ENCODE measurements at places on chromosomes 4 and X.

DNA sequence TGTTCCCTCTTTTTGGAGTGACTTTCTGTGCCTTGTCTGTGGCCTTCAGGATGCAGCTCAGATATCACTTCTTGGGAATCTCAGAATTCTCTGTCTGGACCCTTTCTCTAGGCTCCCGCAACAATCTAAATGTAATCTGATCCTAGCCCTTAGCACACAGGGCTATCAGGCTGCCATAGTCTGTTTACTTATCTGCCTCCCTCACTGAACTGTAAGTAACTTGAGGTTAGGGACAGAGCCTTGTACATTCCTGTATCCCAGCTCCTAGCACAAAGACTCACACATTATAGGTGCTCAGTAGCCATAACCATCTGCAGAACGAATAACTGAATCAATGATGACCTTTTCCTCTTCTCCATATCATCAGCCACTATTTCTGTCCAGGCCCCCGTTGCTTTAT, 69.5 kb downstream of the RTL9 start:
- DNase-seq, result no peak

DNA sequence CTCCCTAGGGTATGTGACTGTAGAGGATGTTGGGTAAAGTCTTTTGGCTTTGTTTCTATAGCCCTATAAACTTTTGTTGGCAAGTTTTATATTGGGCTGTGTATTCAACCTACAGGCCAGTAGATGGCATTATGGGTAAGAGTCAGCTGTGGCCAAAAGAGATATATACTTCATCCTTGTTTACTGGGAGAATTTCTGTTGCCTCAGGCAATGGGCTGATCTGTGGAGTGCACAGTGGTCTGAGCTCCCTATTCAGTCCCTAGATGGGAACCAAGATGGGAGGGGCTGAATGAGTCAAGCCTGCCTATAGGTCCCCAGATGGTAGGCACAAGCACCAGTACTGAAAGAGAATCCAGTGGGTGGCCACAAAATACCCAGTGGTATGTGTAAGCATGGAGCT, 580.6 kb downstream of the EPHA5 start:
- DNase-seq, result no peak

DNA sequence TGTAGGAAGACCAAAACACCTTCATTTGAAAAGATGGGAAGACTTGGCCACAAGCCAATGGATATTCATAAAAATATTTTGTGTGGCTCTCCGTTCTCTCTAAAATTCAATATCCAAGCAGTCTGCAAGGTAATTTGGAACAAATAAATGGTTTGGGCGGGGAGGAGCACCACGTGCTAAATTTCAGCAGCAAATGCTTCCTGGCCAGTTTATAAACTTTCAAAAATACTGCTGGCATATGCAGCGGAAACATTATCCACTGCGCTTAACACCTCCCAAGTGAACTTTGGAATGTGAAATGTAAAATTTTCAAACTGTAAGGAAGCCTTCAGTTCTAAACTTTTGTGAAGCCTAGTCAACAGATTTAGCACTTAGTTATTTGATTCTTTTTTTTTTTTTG, 191.0 kb downstream of the NSUN7 start:
- DNase-seq, result no peak

GRCh38 chr4:135244056-135244455, 1042.5 kb upstream of the PABPC4L start:
- DNase-seq, result no peak

- no peak for DNase-seq
Observed at GRCh38 chr4:38605753-38606586, 58.0 kb upstream of the KLF3 start.

DNA sequence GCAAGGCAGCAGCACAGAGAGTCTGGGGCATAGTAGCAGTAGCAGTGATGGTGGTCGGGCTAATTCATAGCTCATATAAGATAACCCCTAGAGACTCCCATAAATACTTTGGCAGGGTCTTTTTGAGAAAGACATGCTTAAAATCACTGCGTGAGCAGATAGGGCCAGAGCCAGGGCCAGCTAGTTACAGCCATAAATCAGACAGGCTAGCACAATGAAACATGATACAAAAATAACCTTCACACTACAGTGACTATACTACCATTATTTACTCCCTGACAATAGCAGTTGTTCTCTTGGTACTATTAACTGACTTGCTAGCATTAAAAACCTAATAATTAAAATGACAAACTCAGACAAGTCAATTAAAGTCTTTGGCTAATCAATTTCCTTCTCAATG, 295.9 kb downstream of the SMARCA1 start:
- no peak for DNase-seq

- no peak for DNase-seq
Observed at GRCh38 chrX:135981010-135981409, 4.2 kb upstream of the SLC9A6 start.

DNA sequence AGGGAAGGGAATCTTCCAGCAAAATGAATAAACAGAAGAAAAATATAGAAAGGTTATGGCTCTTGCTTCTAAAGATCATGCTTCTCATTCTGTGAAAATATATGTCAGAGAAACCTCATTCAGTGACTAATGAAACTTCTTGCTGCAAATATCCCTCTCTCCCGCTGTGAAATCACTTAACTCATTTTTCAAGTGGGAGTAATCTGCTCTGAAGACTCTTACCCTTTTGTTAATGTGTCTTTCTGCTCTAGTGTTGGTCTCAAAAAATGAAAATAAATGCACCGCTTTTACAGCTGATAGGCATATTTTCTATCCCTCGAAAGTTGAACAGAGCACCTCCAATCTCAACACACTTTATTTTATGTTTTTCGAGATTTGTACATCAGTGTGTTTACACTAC, 252.3 kb downstream of the NLGN4X start:
- DNase-seq, result no peak

DNA sequence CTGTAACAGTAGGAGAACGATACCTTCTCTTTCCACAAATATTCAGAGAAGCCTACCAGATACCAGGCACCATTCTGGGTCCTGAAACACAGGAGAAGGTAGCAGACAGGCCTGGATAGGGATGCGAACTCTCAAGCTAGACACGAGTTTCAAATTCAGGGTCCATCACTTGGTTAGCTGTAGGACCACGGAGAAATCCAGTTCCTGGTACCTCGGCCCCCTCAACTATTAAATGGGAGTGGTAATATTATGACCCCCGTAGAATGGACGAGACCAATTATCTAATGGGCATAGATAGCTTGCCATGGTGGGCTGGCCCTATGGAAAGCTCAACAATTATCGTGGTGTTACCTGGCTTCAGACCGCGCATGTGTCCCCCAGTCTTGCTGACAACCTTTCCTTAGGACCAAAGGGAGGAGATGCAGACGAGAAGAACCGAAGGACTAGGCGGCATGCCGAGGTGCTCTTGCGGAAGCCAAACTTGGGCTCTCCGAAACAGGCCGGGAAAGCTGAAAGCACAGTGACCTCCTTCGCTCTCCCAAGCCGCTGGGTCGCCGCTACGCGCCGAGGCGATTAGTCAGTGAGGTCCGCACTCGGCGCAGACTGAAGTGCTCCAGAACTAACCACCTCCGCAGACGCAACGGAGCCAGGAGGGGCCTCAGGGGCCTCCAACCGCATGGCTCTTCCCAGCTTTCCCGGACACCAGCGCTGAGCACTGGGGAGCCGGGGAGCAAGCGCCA, 19.6 kb downstream of the NKX3-2 start:
- no peak for DNase-seq

DNA sequence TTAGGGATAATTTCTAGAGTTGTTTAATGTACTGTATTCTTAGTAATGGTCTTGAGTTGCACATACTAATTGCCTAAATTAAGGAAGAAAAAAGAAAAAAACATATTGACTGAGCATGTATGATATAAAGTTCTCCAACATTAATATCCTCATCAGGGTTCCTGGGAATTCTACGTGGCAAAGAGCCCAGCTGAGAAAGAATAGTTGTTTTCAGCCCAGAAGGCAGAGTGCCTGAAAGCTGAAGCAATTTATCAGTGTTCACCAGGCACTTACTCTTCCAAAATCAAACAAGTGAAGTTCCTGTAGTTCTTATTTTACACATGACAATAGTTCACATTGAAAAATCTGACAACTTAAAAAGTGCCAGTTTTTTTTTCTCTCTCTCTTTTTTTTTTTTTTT, 27.7 kb downstream of the YIPF7 start:
- no peak for DNase-seq

- no peak for DNase-seq
Observed at GRCh38 chrX:65690057-65690855, 22.8 kb downstream of the MSN start.

DNA sequence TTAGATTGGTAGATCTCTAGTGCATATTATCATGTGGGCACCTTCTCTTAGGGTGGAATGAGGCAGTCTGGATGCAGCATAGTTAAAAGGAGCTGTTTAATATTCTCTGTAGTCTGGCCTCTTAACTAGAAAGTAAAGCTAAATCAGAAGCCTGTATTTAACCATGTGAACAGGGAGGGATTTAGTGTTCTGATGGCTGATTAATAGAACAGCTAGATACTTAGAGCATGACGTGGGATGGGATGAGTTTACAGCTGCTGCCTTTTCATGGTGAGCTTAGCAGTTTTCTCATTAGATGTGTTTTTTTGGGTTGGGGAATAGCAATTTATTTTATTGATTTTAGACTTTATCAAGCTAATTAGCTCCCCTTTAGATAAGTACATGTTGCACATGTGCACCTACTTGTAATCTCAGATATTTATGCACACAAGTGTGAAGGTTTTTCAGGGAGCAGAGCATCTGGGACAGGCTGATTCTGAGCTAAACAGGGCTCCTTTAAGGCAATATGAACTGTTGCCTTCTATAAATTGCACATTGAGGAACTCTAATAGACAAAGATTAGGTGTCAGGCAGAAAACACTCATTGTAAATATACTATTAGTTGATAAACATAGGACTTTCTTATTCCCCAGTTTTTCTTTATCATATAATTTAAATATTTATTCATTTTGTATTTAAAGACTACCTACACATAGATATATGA, 34.1 kb downstream of the YIPF6 start:
- no peak for DNase-seq

- no peak for DNase-seq
Observed at GRCh38 chr4:38785041-38785790, 2.4 kb upstream of the TLR10 start.

GRCh38 chr4:104815665-104816064, 321.0 kb upstream of the CXXC4 start:
- no peak for DNase-seq

- no peak for DNase-seq
Observed at GRCh38 chr4:126109836-126110235, 795.1 kb downstream of the FAT4 start.

- no peak for DNase-seq
Observed at GRCh38 chr4:74625981-74626380, 168.3 kb downstream of the BTC start.

DNA sequence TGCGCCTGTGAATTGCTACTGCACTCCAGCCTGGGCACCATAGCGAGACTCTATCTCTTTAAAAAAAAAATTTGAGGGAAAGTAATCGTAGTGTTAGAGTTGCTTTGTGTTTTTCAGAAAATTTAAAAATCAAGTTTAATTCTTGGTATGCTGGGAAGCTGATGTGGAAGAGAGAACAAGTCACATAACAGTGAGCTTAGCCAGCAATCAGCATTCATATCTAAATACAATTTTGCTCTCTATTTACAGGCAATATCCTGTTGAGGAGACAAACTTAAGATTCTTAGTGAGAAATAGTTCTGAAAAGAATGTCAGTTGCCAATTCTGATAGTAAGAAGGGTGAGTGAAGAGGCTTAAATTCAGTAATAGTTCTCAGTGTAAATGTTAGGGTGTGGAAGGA, 9.6 kb upstream of the NDUFC1 start:
- DNase-seq, result no peak

GRCh38 chrX:112003909-112004308, 78.7 kb downstream of the TRPC5 start:
- no peak for DNase-seq

- DNase-seq, result no peak
Observed at GRCh38 chrX:42442745-42443144, 335.2 kb downstream of the PPP1R2C start.

- DNase-seq, result no peak
Observed at GRCh38 chrX:35382966-35383365, 415.2 kb upstream of the MAGEB16 start.

GRCh38 chr4:106704253-106704870, 331.8 kb downstream of the DKK2 start:
- DNase-seq, result no peak
